ENCODE measurements at places on chromosomes 2 and 18.
A peak's percentile ranks its signal among the peaks of the same experiment; 100 is the strongest.

GRCh38 chr2:197862246-197862955 lies 58.0 kb downstream of the PLCL1 start:
- DNase-seq, result no peak

DNA sequence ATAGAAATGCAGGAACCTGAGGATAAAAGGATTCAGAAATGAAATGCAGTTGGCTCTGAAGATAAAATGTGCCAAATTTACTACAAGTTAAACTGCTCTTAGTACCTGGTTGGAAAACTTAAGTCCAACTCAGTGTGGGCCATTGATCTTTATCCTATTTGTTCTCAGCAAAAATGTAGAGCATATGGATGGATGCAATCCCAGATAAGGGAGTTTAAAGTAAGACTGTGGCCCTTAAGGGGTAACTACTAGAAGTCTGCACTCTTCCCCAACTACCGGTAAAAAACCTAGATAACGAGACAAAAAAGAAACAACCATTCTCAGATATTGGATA lies 63.9 kb downstream of the MDH1 start:
- DNase-seq, result no peak

DNA sequence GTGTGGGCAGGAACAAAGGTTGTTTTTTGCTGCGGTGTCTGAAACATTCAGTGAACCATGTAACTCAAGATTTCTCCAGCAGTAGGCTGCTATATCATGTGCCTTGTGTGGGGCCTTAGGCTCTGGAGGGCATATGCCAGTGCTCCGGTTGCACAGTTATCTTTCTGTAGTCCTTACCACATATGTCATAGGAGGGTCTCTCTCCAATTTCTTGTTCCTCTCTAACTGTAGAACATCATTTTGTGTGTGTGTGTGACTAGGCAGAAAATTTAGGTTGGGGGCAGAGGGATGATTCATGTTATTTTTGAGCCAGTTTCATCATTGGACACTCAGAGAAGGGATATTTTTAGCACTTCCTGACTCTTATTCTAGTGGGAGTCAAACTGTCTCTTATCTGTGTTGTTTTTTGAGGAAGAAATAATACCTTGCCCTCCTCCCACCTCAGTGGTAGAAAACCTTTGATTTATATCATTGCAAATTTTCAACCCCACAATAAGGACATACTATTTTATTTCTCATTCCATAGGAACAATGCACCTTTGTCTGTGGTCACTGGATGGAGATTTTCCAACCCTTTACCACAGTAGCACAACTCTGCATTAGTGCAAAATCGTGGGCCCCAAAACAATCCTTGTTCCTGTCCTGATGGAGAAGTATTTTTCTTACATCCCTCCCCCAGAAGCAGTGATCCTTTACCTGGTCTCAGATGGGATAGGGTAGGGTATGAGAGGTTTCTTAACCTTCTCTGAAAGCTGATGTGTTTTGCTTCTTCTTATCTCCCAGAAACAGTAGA lies 113.9 kb downstream of the CCDC74A start:
- DNase-seq, result no peak

DNA sequence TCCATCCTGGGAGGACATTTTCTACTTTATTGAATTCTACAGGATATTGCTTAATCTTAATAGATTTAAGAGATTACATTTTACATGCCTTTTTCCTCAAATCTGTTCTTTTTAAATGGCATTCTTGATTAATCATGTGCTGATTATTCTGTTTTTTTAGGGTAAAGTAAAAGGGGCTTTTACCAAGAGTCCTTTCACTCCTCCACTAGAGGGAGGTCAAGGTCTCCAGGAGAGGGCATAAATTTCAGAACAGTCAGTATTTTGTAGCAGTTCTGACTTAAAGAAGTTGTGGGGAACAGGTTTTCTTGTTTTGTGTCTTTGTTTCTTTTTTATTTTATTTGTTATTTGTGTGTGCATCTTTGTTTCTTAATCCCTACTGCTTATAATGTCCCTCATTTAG lies 25.4 kb downstream of the WDR75 start:
- peak; percentile 1 for DNase-seq

DNA sequence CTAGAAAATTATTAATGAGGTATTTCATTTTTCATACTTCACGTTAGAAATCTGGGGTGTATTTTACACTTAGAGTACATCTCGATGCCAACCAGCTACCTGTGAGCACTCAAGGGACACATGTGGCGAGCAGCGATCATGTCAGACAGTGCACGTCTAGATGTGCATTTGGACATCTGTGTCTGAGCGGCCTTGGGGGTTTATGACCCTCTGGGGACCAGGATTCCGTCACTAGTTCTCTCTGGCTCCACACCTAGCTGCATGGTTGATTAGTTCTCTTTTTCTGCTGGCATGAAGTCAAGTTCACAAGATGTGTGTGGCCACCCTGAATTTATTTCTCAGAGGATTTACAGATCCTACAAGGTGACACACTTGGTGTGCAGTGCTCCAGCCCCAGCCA lies 192.2 kb downstream of the TSN start:
- no peak for DNase-seq

GRCh38 chr18:34880882-34881834 lies 160.1 kb upstream of the MAPRE2 start:
- no peak for DNase-seq

DNA sequence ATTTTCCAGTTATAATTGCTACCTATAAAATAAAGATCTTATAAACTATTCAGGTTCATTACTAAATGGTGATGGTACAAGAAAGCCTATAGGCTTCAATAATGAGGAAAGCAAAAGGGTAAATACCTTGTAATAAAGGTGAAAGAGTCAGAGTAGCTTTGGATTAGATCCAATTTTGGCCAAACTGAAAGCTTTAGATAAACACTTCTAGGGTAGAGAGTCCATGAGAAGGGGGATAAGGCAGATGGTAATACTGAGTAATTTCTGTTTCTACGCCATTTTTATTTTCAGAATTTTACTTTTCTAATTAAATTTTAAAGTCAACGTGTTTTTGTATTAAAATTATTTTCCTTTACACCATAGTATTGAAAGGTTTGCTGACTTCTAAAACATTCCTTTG lies 9.4 kb downstream of the CASP8 start:
- no peak for DNase-seq

- no peak for DNase-seq
Observed at GRCh38 chr2:181910028-181910831, 18.7 kb downstream of the ITPRID2 start.

- no peak for DNase-seq
Observed at GRCh38 chr2:10071595-10071994, 8.6 kb downstream of the CYS1 start.

DNA sequence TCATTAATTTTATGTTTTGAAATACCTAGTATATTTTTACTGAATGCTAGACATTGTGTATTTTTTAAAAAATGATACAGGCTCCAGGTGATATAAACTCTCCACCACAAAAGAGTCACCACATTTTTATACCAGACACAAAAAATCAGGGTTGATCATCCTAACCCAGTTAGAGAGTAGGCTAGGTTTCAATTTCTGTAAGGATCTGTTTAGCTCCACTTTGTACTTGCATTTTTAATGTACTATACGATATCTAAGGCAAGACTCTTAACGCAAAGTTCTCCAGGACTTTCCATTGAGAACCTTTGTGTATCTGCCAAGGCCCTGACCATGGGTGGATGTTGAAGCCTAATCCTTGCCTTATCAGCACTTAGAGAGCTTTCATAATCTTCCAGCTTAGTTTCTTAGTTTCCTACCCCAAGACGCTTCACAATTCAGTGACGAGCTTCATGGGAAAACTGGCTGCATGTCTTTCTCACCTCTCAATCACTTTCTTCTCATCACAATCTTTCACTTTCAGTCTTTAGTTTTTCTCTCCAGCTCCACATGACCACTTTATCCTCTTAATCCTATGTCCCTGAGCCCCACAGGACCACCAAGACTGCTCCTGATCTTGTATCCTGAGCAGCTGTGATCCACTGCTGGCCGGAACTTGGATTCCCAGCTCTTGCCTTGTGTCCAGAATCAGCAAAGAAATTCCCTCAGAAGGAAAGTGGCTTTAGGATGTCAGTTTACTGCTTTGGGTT lies 635.8 kb downstream of the RNF144A start:
- no peak for DNase-seq

- DNase-seq, result no peak
Observed at GRCh38 chr18:49778826-49779465, 34.4 kb downstream of the ACAA2 start.

- DNase-seq, result no peak
Observed at GRCh38 chr18:80229363-80229762, 18.0 kb downstream of the PARD6G start.

DNA sequence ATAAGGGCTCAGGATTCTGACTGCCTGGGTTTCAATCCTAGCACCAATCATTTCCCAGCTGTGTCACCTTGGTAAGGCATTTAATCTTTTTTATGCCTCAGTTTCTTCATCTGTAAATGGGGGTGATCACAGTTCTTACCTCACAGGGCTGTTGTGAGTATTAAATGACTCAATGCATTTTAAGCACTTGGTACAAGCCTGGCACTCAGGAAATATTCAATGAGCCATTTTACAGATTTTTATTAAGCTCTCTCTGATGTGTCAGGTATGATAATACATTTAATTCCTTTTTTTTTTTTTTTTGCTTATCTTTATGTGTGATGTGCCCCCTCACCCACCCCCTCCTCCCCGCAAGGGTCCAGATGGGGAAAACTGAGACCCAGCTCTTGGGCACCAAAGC lies 12.0 kb downstream of the SPEG start:
- DNase-seq, result no peak

- DNase-seq, result no peak
Observed at GRCh38 chr2:241951920-241952319, 82.4 kb downstream of the RTP5 start.
